ENCODE measurements at places on chromosomes 2 and 18.

DNA sequence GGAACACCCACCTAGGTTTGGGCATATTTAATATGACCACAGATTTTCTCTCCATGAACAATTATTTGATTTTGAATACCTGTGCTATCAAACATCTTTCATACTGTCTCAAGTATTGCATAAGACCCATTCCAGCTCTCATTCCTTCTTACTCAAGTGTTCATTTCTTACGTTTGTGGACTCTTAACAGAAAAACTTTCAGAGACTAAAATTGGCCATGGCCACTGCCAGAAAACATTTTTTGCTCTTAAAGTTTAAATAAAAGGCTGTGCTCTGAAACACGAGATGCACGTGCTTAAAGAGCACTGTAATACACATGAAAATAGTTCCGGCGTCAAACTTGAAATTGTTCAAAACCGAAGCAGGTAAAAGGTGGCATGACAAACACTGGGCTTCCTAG lies 89.3 kb downstream of the LIMS1 start:
- no peak for DNase-seq

GRCh38 chr2:241053576-241054251 lies 48.4 kb downstream of the MTERF4 start:
- DNase-seq: no peak

DNA sequence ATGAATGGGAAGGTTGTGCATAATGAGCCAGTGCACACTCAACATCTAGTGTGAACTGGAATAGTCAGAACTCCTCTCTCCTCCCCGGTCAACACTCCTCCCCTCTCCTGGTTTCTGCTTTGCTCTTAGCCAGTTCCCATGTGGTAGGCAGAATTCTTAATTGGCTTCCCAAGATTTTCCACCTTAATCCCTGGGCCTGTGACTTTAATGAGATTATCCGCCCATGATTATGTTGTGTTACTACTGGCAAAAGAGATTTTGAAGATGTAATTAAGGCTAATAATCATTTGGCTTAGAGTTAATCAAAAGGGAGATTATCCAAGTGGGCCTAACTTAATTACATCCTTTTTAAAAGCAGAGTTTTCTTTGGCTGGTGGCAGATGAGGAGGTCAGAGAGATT lies 34.2 kb upstream of the REV1 start:
- DNase-seq: no peak

- peak; percentile 93 for DNase-seq
These were observed 283.0 kb downstream of the RND3 start for GRCh38 chr2:150204451-150204850.

DNA sequence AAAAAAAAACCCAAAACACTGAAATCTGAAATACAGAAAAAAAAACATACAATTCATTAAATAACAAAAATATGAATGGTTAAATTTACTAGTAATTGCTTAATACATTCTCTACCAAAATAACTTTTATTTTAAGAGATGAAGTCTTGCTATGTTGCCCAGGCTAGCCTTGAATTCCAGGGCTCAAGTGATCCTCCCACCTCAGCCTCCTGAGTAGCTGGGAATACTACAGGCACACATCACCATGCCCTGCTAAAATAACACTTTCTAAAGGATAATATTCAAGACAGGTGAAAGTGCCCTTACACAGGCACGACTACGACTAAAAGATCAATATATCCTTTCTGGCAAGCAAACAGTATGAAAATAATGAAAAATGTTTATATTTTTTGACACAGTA lies 9.5 kb downstream of the USP34 start:
- DNase-seq: no peak

GRCh38 chr2:127157651-127158485 lies 50.9 kb upstream of the BIN1 start:
- no peak for DNase-seq

DNA sequence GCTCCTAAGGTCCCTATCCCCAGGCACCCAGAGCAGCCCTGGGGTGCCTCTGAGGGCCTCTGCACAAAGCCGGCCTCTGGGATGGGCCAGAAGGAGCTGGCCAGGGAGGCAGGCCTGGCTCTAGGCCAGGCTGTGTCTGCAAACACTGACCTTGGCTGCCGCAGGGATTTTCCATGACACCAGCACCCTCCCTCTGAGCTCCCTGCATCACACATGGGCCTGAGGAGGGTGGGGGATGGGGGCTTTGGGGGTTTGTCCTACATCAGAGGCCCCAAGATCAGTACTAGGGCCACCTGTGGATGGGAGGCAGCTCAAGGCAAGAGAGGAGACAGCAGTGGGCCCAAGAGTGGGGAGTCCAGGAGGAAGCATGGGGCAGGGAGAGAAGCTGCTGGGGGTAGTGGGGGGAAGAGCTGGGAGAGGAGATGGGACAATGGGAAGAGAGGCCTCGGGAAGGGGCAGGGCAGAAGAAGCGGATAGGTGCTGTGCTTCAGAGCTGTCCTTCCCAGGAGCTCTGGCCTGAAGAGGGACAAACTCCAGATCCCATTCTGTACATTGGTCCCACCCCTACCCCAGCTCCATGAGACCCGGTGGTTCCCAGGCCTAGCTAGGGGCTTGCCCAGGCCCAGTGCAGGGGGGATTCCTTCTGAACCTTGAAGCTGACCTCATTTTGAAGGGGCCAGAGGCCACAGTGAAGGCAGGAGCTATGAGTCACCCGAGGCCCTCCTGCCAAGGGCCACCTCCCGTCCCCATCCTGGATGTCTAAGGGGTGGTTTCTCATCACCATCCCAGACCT lies 28.0 kb downstream of the KCNK3 start:
- peak; percentile 39 for DNase-seq

GRCh38 chr2:902584-902983 lies 48.1 kb upstream of the SNTG2 start:
- no peak for DNase-seq

All from AG09309 (cell line).